Ureter (tissue), 1 donor: ENCODE measurements at places on chromosomes 13 and 19. TPM values are rescaled to one million over a fixed set of nuclear protein-coding genes. Genes with fewer than 3 reads are reported as not detected.

DNA sequence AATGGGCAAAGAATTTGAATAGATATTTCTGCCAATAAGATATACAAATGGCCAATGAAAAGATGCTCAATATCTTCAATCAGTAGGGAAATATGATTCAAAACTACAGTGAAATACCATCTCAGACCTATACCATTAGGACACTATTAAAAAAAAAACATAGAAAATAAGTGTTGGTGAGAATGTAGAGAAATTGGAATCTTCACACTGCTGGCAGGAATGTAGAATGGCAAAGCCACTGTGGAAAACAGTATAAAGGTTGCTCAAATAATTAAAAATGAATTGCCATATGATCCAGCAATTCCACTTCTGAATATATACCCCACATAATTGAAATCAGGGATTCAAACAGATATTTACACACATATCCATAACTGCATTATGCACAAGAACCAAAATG lies 88.1 kb upstream of the STARD13 start:
- no peak for DNase-seq

Gene TMEM255B
- 20.6 TPM for total RNA-seq

GRCh38 chr13:41606646-41607045 lies 149.3 kb downstream of the RGCC start:
- DNase-seq: no peak

Gene PPP2R1A
- 259 TPM for total RNA-seq

DNA sequence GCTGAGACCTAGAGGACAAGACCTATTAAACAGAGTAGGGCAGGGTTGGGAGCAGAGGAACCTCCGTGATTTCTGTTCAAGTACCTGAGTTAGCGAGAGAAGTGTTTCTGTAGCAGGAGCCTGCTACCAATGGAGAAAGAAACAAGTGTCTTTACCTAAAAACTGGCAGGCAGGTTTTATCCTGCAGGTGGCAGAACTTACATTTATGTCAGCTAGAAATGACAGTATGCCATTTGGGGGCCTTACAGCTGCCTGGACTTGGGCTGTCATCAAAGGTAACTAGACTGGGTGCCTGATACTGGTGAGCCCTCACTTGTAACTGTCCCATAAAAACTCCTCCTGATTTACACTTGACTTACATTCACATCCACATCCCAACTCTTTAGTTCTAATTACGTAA lies 185.3 kb upstream of the MIR17HG start:
- DNase-seq: no peak

- DNase-seq: no peak
Observed at GRCh38 chr13:97077341-97077740, 83.1 kb upstream of the OXGR1 start.

Gene CABP5
- not detected for total RNA-seq

DNA sequence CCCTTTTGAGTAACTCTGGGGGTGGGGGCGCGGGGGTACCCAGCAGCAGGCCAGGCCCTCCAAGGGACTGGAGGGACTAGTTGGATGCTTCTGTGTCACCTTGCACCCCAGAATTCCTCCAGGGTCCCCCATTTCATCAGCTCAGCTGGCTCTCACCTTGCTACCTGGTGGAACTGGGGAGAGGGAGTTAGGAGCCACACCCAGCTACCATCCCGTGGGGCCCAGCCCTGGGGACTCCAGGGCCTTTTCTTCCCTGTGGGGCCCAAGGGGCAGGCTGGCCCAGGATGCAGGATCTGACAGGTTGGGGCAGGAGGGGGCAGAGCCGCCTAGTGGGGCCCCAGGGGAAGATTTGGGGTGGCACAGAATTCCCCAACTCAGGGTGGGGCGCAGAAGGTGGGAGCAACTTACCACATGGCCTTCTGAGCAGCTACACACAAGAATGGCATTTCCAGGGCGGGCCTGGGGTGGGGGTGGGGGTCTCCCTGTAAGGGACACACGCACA lies 32.8 kb upstream of the NANOS3 start:
- DNase-seq: no peak

GRCh38 chr13:79043208-79043607 lies 362.8 kb downstream of the RBM26 start:
- no peak for DNase-seq

Gene SHC2
- 27.6 TPM for total RNA-seq

Gene CA11
- 9.6 TPM for total RNA-seq

DNA sequence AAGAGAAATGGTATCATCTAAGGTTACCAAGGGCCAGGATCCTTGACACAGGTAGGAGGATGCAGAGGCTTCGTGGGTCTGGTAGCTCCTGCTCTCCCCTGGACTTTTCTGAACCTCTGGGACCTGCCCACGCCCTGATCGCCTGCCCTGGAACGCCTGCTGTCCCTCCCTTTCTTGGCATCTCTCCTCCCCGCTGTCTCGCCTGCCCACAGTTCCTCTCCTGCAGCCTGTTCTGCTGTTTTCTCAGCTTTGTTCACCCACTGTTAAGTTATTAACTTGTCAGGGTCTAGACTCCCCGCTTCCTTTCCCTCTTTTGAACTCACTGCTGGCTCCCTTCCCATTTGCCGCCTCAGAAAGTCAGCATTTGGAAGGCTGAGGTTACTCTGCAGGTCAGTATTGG lies 19.8 kb downstream of the SERP2 start:
- DNase-seq: no peak

DNA sequence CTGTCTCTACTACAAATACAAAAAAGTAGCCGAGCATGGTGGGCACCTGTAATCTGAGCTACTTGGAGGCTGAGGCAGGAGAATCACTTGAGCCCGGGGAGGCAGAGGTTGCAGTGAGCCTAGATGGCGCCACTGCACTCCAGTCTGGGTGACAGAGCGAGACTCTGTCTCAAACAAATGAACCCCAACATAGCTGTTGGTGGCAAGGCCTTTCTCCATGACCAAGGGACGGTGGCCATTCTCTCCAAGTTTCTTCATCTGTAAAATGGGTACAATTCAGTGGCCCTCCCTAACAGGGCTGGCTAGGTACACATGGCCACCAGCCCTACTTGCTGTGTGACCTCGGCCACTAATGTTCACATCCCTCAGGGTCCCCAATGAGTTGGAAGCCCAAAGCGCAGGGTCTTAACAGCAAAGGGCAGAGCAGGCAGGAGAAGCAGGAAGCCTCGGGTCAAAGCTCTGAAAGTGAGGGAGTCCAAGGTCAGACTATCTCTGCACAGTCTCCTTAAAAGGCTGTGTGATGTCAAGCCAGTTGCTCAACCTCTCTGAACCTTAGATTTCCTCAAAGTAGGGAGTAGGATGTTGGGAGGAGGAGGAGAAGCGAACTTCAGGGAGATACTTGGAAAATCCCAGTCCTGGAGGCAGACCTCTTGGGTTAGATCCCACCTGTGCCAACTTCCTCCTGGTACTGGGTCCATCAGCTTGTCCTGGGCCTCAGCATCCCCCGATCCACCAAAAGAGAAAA lies 2.7 kb downstream of the JUND start:
- no peak for DNase-seq

GRCh38 chr13:98396071-98396710 lies 180.7 kb downstream of the STK24 start:
- no peak for DNase-seq

DNA sequence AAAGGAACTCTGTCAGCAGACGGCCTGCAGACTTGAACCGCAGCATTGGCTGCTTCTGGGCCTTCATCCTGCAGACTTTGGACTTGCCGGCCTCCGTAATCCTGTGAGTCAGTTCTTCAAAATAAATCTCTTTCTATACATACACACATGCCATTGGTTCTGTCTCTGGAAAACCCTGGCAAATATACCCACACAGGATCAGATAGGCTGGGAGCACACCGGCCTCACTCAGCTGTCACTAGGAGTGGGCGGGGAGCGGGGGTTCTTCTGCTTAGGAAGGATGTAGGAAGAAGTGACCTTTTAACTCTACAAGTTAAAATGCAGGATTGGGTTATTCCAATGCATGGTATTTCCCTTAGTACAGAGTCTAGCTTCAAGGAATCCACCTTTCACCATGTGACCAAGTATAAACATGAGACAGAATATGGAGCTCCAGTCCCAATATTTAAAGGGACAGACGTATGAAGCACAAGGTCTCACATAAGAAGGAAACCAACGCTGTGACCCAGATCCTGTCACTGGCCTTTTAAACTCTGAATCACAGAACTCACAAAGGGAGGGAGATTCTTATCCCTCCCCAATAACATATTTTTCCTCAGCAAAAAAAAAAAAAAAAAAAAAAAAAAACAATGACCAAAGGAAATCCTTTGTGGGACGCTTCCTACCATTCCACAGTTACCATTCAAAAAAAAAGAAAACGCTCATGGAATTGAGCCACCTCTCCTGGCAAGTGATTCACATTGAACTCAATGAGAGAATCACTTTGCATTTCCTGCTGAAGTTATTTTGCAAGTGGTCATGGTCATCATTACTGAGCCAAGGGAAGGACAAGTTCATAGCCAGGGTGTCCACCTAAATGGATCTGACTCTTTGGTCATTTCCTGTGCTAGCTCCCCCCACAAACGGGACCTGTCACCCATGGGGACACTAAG lies 352.9 kb downstream of the FOXO1 start:
- DNase-seq: no peak

- DNase-seq: no peak
Observed at GRCh38 chr13:82070416-82070815, 1729.5 kb upstream of the SPRY2 start.

Gene FCHO1
- 4.8 TPM for total RNA-seq

Gene GPR12
- 0.65 TPM for total RNA-seq

DNA sequence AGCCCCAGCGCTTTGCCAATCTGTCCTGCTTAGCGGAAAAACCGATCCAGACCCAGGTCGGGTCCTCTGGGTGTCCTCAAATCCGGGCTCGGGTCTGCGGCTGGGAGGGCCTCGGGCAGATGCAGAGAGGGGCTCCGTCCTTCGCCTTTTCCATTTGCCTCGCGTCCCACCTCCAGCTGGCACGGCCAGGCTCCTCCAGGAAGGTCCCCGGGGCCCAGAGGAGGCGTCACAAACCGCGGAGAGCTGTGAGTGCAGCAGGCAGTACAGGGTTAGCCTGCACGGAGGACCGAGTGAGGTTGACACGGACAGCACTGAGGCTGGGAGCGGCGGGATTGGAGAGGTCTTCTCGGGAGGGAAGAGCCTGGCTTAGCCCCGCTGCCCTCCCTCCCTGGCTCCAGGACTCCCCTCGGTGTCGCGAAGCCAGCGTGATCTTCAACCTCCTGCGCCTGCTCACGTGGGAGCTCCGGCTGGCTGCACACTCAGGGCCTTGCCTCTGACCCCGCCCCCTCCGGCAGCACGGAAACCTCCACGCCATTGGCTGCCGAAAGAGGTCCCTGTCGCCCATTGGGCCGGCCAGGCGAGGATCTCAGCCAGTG lies 2.8 kb upstream of the IFNL2 start:
- DNase-seq: no peak

DNA sequence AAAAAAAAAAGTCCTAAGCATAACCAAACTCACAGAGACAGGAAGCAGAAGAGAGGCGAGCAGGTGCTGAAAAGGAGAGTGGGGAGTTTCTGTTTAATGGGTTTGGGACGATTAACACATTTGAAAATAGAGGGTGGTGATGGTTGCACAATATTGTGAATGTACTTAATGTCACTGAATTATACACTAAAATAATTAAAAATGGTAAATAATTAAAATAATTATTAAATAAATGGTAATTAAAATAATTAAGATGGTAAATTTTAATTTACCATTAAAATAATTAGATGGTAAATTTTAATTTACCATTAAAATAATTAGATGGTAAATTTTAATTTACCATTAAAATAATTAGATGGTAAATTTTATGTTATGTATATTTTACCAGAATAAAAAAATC lies 74.8 kb upstream of the XPO4 start:
- DNase-seq: no peak

Gene FGF22
- 0.29 TPM for total RNA-seq

GRCh38 chr19:33035461-33035860 lies 29.2 kb downstream of the RHPN2 start:
- no peak for DNase-seq

- DNase-seq: no peak
Observed at GRCh38 chr13:80274643-80275042, 66.3 kb downstream of the SPRY2 start.

DNA sequence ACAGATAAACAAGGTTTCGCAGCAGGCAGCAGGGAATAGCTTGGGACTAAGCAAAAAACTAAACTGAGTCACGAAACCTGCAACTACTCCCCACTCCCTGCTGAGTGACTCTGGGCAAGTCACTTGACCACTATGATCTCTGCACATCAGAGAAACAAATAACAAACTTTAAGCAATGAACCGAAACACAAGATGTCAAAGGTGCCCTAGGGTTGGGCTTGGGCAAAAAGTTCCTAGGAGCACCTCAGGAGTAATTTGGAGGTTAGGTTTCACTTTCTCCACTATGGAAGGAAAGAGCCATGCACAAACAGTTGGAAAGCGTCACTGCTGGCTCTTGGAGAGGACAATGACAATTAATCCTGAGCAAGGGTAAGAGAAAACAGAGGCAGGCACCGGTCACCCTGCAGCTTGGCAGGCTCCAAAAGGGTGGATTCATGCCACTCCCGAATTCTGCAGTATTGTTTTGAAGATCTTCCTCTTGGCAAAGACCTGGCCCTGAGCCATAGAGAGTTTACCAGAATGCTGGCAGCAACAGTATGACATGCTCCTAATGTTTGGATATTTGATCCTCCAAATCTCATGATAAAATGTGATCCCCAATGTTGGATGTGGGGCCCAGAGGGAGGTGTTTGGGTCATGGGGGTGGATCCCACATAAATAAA lies 60.3 kb downstream of the CRYL1 start:
- DNase-seq: no peak

Gene DLEU7
- total RNA-seq: not detected

- no peak for DNase-seq
Observed at GRCh38 chr19:55643887-55644176, 383 bp downstream of the ZNF581 start.

DNA sequence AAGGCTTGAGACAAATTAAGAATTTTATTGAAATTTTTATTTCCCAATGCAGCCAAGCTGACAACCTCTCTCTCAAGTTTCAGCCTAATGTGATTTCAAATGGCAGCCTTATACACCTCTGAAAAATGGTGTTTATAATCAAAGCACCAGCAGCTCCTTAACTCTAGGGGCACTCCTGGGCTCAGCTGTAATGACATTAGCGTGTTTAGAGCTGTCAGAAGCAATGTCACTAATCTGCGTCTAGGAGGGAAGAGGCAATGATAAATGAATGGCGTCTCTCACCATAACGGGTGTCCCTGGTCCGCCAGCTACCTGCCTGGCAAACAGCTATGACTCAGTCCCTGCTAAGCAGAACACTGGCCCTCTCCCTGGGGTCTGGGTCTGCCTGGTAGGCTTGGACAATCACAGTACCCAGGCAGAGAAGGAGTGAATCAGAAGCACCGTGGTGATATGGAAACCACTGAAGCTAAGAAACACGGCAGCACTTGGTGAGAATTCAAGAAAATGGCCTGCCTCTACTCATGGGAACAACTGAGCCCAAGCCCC lies 131.8 kb upstream of the VSTM2B start:
- DNase-seq: no peak

GRCh38 chr19:48342841-48343540 lies 17.6 kb downstream of the EMP3 start:
- no peak for DNase-seq

Gene CPB2
- not detected for total RNA-seq

Gene PRR36
- 2.0 TPM for total RNA-seq

Gene SERP2
- 10.6 TPM for total RNA-seq

GRCh38 chr13:72368031-72368430 lies 359.4 kb downstream of the MZT1 start:
- no peak for DNase-seq
